H54 (cell line): ENCODE measurements at places on chromosomes 7 and 10.

- DNase-seq = no peak
These were observed 54.3 kb upstream of the DPYSL4 start for GRCh38 chr10:132132421-132132841.

- no peak for DNase-seq
These were observed 6.8 kb upstream of the TAS2R60 start for GRCh38 chr7:143436325-143436946.

- DNase-seq = peak; percentile 6
These were observed 373.1 kb downstream of the THSD7A start for GRCh38 chr7:11458736-11459483.

GRCh38 chr7:100489824-100490223 is 6.1 kb downstream of the NYAP1 start:
- peak; percentile 99 for DNase-seq

DNA sequence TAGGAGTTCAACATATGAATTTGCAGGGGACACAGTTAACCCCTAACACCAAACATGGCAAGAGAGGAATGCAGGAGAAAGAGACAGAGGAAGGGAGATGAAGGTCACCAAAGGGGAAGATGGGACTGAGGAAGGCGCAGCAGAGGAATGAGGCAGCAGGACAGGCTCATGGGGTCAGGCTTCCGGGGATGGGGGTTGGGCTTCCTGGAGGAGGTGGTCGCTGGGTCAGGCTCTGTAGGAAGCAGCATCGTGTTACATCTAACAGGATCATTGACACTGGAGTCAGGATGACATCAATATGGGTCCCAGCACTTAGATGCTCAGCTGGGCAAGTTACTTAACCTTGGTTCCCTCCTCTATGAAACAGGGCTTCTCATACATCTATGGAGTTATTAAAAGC is 113.2 kb downstream of the NPTX2 start:
- no peak for DNase-seq

DNA sequence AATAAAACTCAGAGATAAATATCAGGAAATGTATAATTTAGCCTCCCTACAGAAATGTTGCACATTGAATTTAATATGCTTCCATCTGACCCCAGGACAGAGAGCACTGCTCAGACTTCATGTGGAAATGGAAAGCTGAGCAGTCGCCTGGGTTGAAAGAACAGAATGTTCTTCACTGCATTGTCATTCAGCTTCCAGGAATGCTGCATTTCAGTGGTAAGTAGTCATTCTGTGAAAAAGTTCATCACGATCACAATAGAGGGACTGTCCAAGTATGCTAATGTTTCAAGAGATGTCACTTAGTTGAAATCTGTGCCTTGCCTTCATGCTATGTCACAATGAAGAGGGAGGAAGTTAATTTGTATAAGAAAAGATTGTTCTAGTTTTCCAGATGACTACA is 147.3 kb downstream of the NRCAM start:
- no peak for DNase-seq

GRCh38 chr10:82925547-82925946 is 1050.6 kb downstream of the NRG3 start:
- DNase-seq = no peak

GRCh38 chr10:127299956-127300689 is 103.7 kb upstream of the INSYN2A start:
- no peak for DNase-seq

DNA sequence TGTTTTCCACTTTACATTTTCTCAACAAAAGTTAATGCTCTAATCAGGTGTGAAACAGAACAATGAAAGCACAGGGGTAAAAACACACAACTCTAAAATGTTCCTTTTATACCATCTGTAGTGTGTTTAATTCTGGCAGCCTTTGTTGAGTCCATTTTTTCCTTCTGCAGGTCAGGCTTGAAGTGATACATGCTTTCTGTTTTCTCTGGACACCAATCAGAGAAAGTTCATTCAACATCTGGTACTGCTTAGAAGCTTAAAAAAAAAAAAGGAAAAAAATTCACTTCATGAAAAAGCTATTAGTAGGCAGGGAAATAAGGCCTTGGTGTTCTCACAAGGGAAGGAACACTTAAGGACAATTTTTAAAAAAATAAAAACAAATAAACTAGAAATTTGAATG is 231.3 kb upstream of the RHOBTB1 start:
- no peak for DNase-seq

DNA sequence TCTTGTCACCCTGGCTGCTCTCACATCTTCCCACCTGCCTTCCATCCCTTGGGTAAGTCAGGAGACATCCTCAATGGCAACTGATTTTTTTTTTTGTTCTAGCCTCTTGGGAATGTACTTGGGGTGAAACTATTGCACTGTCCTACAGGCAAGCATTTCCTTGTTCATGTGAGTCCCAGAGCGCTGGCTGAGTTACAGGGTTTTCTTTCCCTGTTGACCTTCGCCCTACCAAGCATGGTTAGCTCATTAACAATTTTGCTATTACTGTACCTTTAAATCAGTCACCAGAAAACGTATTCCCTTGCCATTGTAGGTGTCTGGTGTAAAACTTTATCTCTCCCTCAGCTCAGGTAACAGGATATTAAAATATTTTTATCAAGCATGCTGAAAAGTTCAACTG is 98.9 kb downstream of the PRLHR start:
- no peak for DNase-seq

GRCh38 chr10:90087197-90088023 is 386.0 kb downstream of the KIF20B start:
- peak; percentile 19 for DNase-seq

GRCh38 chr7:108236681-108237415 is 106.7 kb upstream of the LAMB4 start:
- no peak for DNase-seq

DNA sequence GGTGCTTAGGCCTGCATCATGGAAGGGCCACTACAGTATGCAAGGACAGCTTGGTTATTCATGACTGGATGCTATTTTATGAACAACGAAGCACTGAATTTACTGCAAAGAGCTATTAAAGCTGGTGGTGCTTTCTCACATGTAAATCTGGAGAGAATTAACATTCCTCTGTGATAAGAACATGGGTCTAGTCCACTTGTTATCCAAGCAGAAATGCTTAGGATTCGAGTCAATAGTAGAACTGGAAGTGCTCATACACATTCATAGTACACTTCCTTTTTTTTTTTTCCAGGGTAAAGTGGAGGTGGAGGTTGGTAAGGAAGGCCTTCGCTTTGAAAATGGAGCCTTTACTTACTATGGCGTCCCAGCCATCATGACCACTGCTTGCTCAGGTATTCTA is 35.0 kb downstream of the CNNM1 start:
- DNase-seq = no peak
